ENCODE measurements at places on chromosomes 13 and 19. TPM values are rescaled to one million over a fixed set of nuclear protein-coding genes. Genes with fewer than 3 reads are reported as not detected.

Gene IRGC
- not detected for total RNA-seq

Gene FGF14
- not detected for total RNA-seq

Gene KLK15
- not detected for total RNA-seq

Gene CRLF1
- 105 TPM for total RNA-seq

Gene CGB8
- not detected for total RNA-seq

DNA sequence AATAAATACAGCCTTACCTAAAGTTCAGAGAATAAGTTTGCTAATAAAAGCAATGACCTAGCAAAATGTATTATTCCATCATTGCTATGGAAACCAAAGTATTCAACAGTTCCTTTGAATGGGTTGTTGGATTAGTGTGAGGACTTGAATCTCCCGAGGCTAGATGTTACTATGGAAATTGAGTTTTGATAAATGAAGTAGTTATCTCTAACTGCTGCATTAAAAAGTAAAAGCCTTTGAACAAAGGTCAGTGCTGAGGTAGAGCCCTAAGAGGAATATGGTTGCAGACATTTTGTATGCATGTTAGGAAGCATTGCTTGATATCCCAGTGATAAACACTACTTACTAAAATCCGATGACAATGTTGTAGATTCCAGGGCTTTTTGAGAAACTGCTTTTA lies 6.2 kb downstream of the KLF5 start:
- peaks cover 7% of the 10 kb centered on the region for H3K36me3 ChIP-seq
- H3K4me3 ChIP-seq, result no peak overlapping the region
- no peaks in the 10 kb centered on the region for H3K27me3 ChIP-seq
- H3K27ac ChIP-seq, result no peak overlapping the region
- no peak for DNase-seq

GRCh38 chr13:27005976-27006518 lies 165.6 kb downstream of the USP12 start:
- H3K36me3 ChIP-seq, result no peaks in the 10 kb centered on the region
- H3K27me3 ChIP-seq, result peaks cover 3% of the 10 kb centered on the region
- DNase-seq, result no peak
- H3K4me3 ChIP-seq, result no peak overlapping the region

DNA sequence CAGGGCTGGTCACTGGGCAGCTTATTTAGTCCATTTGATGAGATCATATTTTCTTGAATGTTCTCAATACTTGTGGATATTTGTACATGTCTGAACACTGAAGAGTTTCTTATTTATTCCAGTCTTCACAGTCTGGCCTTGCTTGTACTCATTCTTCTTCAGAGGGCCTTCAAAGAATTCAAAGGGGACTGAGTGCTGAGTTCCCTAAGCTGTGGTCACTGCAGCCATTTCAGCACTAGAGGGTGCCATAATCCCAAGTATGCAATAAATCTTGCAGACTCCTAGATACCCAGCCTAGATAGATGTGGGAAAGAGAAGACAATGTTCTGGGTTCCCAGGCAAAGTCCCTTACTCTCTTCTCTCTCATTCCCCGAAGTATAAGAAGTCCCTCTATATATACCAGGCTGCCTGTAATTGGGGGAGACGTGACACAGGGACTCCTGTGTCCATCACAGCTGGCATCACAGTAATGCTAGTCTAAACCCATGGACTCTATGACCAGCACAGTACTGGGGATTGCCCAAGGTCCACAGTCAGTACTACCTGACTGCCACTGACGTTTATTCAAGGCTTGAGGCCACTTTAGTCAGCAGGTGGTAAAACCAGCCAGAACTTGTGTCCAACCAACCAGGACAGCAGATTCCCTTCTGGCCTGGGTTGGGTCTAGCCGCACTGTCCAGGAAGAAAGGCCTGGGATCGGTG lies 8.9 kb upstream of the VN1R1 start:
- H3K36me3 ChIP-seq, result peaks cover 3% of the 10 kb centered on the region
- no peaks in the 10 kb centered on the region for H3K4me1 ChIP-seq
- no peak overlapping the region for H3K4me3 ChIP-seq
- H3K27ac ChIP-seq, result no peak overlapping the region
- H3K27me3 ChIP-seq, result no peaks in the 10 kb centered on the region
- peak; percentile 57 for DNase-seq

GRCh38 chr19:42538841-42539709 lies 10.8 kb upstream of the CEACAM1 start:
- H3K4me1 ChIP-seq, result peaks cover 59% of the 10 kb centered on the region
- no peak overlapping the region for H3K4me3 ChIP-seq
- no peak for DNase-seq
- no peak overlapping the region for H3K27ac ChIP-seq
- no peaks in the 10 kb centered on the region for H3K36me3 ChIP-seq
- no peaks in the 10 kb centered on the region for H3K27me3 ChIP-seq

DNA sequence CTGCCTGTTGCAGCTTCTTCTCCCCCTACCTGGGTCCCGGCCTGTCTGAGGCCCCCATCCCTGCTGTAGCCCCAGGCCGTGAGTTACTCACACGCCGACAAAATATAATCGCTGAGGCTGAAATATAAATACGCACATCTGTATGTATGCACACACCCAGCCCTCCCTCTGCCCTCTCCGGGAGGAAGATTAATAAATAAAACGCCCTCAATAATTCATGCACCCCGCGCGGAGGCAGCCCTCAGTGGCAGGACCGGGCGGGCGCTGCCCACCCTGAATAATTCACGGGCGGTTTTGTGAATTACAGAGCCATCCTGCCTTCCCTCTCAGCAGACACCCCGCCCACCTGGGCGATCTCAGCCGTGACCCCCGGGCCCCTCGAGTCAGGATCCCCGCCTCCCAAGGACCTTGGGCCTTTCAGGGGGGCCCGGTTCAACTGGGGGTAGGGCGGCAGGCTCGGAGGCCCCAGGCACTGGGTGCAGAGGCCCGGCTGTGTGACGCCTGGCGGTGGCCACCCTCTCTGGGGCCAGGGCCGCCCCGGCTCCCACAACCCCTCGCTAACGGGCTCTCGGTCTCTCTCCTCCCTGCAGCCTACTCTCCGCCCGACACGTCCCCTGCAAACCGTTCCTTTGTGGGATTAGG lies 24.2 kb downstream of the SMIM24 start:
- H3K4me1 ChIP-seq, result peaks cover 18% of the 10 kb centered on the region
- no peak for DNase-seq
- no peak overlapping the region for H3K4me3 ChIP-seq
- H3K27me3 ChIP-seq, result no peaks in the 10 kb centered on the region
- H3K36me3 ChIP-seq, result peaks cover 14% of the 10 kb centered on the region
- H3K27ac ChIP-seq, result no peak overlapping the region

DNA sequence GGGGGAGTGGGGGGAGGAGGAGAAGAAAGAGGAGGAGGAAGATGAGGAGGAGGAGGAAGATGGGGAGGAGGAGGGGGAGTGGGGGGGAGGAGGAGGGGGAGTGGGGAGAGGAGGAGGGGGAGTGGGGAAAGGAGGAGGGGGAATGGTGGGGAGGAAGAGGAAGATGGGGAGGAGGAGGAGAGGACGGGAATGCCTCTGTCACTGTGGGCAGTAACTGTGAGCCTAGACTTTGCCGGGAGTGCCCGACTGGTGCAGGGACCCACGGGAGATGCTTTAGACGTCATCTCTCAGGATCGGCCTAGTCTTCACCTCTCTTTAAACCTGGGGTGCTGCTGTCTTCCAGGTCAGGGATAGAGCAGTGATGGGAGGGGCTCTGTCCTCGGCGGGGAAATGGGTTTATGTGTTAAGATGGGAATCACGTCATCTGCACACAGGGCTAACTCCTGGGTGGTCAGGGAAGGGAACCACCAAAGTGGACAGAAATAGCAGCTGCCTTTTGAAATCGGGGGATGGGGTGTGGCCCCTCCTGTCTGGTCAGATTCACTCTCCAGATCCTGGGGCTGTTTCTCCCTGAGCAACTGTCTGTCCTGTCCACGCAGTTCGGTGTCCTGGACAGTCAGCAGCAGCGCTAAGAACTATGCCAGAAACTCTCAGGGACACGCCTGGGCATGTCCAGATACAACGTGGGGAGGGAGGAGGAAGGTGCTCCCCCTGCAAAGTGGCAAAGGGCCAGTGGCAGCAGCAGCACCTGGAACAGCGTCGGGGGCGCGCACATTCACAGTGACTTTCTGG lies 26.9 kb downstream of the GAS6 start:
- no peak overlapping the region for H3K27ac ChIP-seq
- no peaks in the 10 kb centered on the region for H3K36me3 ChIP-seq
- H3K4me3 ChIP-seq, result no peak overlapping the region
- DNase-seq, result no peak
- peaks cover 1% of the 10 kb centered on the region for H3K27me3 ChIP-seq
- peaks cover 26% of the 10 kb centered on the region for H3K4me1 ChIP-seq

DNA sequence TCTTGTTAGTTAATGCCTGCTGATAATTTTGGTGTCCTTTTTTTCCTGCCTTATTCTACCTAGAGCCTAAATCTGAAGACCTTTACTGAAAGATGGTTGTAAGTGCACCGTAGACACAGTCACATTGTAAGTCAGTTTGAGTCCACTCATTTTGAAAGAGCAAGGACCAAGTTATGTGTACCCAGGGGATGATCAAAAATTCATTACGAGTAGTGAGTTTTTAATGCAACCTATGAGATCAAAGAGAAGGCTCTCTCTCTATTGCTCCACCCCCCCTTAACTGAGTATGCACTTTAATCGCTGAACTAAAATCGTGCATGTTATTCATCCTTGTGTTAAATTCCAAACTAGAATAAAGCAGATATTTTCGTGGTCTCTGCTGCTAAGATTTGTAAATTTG lies 1.8 kb downstream of the RAP2A start:
- peaks cover 57% of the 10 kb centered on the region for H3K4me1 ChIP-seq
- peak overlapping the region; percentile 90 for H3K4me3 ChIP-seq
- DNase-seq, result no peak
- peaks cover 5% of the 10 kb centered on the region for H3K36me3 ChIP-seq
- H3K27me3 ChIP-seq, result no peaks in the 10 kb centered on the region

- H3K27ac ChIP-seq, result no peak overlapping the region
- H3K4me1 ChIP-seq, result no peaks in the 10 kb centered on the region
- no peak overlapping the region for H3K4me3 ChIP-seq
- no peaks in the 10 kb centered on the region for H3K36me3 ChIP-seq
These were observed 2419.4 kb downstream of the PCDH9 start for GRCh38 chr13:64810750-64811149.

- no peak overlapping the region for H3K4me3 ChIP-seq
- no peaks in the 10 kb centered on the region for H3K27me3 ChIP-seq
- H3K27ac ChIP-seq, result no peak overlapping the region
These were observed 3.2 kb downstream of the LENG9 start for GRCh38 chr19:54460230-54461005.

GRCh38 chr13:111211789-111212516 lies 96.8 kb downstream of the ARHGEF7 start:
- H3K27me3 ChIP-seq, result no peaks in the 10 kb centered on the region
- peaks cover 10% of the 10 kb centered on the region for H3K36me3 ChIP-seq
- H3K27ac ChIP-seq, result no peak overlapping the region
- DNase-seq, result no peak
- H3K4me3 ChIP-seq, result no peak overlapping the region
- H3K4me1 ChIP-seq, result no peaks in the 10 kb centered on the region

DNA sequence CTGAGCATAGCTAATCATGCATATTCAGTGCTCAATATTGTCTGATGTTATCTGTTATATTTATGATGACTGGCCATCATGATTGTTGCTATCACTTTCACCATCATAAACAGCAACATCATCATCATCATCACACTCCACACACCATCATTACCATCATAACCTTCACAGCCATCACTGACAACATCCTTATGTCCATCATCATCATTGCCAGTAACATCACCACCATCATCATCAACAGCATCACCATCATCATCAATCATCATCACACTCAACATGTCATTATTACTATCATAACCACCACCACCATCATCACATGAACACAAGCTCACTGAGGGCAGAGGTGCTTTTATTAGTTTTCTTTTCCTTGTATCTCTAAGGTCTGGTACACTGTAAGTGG lies 75.9 kb downstream of the MBD3L1 start:
- H3K27me3 ChIP-seq, result no peaks in the 10 kb centered on the region
- no peak overlapping the region for H3K4me3 ChIP-seq
- H3K4me1 ChIP-seq, result no peaks in the 10 kb centered on the region
- no peak for DNase-seq
- H3K27ac ChIP-seq, result no peak overlapping the region
- H3K36me3 ChIP-seq, result no peaks in the 10 kb centered on the region

GRCh38 chr19:7545904-7546303 lies 10.4 kb downstream of the PNPLA6 start:
- no peaks in the 10 kb centered on the region for H3K4me1 ChIP-seq
- no peaks in the 10 kb centered on the region for H3K27me3 ChIP-seq

DNA sequence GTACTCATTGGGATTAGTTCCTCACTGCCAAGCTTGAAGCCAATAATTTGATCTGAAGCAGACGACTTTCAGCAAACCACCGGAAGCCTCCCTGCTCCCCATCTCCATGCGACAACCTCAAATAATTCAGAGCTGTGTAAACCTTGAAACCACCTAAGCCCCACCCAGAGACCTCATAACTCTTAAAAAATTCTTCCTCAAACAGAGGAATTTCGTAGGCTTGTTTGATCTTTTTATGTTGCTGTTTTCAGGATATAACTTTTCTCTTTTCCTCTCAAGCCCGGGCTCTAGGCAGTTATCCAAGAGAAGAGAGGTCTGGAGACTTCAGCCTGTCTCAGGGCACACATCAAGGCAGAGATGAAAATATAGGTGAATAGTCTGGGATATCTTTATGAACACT lies 311.6 kb downstream of the KCNRG start:
- no peak for DNase-seq
- H3K27ac ChIP-seq, result no peak overlapping the region
- H3K4me3 ChIP-seq, result no peak overlapping the region
- no peaks in the 10 kb centered on the region for H3K36me3 ChIP-seq

DNA sequence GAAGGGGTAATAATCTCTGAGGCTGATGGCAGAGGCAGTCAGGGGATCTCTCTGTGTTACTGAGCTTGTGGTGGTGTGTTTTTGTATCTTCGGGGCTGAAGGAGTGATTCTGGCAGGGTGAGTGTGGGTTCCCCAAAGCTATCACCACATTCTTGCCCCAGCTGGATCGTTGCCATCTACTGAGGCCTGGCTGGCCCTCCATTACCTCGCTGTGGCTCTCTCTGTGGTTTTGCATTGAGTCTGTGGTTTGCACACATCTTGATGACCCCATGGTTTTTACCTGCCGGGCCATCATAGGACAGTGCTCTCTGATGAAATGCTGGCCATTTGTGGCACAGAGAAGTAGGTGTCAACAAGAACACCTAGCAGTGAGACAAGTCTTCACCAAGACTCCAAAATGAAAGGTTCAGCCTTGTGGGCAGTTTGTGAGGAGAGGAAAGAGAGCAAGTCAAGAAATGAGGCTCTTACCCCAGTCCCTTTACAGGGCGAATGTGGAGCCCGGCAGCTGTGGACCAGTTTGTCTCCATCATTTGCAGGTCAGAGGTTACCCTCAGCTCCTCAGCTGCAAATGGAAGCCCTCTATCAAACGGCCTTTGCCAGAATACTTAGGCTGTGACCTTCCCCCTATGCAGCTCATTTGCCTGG lies 69.0 kb upstream of the NPAS1 start:
- H3K4me3 ChIP-seq, result no peak overlapping the region
- no peak for DNase-seq
- H3K4me1 ChIP-seq, result peaks cover 88% of the 10 kb centered on the region
- H3K27ac ChIP-seq, result peak overlapping the region; percentile 61
- H3K27me3 ChIP-seq, result no peaks in the 10 kb centered on the region
- peaks cover 4% of the 10 kb centered on the region for H3K36me3 ChIP-seq

GRCh38 chr13:90839061-90839460 lies 508.4 kb upstream of the MIR17HG start:
- H3K27ac ChIP-seq, result no peak overlapping the region
- H3K36me3 ChIP-seq, result no peaks in the 10 kb centered on the region
- DNase-seq, result no peak
- no peaks in the 10 kb centered on the region for H3K4me1 ChIP-seq
- no peaks in the 10 kb centered on the region for H3K27me3 ChIP-seq
- no peak overlapping the region for H3K4me3 ChIP-seq
